ENCODE measurements at places on chromosomes 6 and 20.

DNA sequence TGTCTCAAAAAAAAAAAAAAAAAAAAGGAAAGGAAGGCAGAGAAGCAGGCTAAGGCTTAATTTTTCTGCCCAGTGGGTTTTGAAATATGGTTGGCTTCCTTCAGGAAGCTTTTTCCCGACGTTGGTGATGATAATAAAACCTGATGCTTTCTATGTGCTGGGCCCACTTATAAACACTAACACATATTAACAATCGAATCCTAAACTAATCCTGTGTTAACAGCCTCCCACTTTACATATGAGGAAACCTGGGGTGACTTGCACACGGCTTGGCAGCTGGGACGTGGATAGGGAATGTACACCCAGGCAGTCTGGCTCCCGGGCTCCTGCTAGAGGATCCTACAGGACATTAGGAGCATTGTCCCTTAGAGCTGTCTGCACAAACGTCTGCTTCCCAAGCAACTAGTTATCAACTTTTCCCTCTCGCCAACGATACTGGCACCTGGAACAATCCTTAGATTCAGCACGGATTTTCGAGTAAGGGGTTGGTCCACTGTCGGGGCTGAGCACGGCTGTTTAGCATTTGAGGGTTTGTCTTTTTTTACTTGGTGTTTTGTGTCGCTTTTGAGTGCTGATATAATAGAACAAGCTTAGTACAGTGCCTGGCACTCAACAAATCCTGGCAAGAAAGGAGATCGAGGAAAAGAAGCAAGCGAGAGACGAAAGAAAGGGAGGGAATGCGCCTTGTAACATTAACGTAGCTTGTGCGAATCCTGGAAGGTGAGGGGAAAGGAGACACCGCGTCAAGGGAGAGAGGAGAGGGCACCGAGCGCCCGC, 622 bp upstream of the KIZ start:
- DNase-seq: no peak

- DNase-seq: no peak
Observed at GRCh38 chr6:20838113-20838512, 303.9 kb downstream of the CDKAL1 start.

DNA sequence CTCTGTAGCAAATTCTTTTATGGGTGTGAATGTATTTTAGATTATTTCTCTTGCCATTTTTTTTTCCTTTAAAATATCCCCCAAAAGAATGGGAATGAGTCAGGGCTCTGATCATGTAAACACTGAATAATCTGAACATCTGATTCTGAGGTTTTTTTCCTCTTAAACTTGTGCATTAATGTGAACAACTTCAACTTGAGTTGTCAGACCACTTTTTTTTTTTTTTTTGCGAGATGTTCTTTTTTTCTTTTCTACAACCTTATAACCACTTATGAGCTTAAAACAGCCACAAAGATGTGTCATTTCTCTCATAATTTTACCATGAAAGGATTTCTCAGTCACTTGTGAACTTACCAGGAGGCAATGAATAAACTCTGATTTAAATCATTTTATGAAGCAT, 85.3 kb downstream of the TBC1D7 start:
- DNase-seq: no peak

DNA sequence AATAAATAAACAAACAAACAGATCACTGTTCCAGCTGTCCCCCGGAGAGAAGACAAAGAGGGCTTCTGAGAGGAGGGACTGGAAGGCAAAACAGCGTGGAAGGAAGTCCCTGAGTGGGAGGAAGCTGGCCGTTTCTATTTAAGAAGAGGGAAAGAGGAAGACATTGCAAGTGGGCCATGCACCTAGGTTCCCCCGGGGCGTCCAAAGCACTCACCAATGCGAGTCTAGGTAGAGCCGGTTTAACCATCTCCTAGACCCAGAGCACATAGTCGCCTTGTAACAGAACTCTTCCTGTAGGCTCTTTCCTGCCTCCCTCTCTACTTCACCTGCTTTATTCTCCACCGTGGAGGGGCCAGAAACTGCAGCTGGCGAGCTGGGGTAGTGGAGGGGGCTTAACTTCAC, 158.4 kb downstream of the ZDHHC14 start:
- no peak for DNase-seq

DNA sequence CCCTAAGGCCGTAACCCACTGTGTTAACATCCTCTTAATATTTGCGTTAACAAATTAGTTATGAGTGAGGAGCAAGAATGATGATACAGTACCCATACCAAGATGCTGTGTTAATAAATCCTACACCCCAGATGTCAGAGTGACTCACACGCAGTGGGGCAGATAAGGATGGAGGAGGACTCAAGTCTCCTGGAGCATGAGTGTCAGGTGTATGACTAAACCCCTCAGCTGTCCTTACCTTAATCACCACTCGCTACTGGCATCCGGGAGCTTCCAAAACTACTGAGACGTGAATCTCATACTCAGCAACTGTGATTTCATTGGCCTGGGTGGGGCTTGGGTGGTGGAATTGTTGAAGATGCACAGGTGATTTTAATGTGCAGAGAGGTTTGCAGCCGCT, 131.3 kb upstream of the MTHFD1L start:
- DNase-seq: no peak

GRCh38 chr6:146544616-146545182, 1.1 kb downstream of the RAB32 start:
- DNase-seq: no peak

DNA sequence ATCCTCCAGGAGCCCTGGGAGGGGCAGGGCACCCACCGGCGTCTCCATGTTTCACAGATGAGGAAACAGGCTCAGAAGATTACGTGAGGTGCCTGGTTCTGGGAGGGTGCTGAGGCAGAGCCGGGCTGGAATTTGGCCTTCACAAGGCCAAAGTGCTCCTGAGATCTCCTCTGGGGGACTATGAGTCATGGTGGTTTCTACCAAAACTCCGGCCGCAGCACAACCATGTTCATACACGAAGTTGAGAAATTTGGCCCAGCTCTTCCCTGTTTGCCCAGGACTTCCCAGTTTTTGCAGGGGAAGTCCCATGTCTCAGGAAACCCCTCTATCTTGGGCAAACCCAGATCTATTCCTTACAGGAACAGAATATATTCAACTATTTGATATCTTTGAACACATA, 172.9 kb upstream of the CDYL start:
- no peak for DNase-seq

DNA sequence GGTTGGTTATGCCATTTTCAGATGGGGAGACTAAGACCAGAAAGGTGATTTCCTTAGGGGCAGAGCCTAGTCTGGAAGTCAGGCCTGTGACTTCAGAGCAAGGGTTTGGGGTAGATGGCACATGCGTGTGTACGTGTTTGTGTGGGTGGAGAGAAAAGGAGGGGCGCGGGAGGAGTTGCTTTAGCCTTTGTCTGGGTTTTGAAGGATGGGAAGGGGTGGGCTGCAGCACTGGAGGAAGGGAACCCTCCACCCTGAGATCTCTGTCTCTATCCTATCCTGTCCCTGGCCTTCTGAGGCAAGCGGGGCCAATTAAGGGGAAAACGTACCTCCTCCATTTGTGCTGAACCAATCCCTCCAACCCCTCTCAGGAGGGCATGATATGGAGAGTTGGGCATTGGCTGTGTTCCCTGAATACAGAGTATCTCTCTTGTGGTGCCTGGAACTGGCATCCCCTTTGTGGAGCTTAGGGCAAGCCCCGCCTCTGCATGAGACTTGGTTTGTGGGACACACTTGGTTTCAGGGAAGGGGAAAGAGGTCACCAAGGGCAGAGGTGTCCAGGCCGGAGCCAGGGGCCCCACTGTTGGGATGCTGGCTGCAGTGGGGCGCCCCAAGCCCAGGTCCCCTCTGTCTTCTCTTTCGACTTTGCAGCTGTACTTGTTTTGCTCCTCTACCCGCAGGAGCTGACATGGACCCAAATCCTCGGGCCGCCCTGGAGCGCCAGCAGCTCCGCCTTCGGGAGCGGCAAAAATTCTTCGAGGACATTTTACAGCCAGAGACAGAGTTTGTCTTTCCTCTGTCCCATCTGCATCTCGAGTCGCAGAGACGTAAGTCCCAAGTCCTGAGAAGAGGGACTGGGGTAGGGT, at the start of gene DBNDD2:
Gene DBNDD2, plus strand, starts transcription at position 507 of the 863 bp plus-strand sequence. Its CDS starts 179 bp downstream, at position 686.
- no peak for DNase-seq

DNA sequence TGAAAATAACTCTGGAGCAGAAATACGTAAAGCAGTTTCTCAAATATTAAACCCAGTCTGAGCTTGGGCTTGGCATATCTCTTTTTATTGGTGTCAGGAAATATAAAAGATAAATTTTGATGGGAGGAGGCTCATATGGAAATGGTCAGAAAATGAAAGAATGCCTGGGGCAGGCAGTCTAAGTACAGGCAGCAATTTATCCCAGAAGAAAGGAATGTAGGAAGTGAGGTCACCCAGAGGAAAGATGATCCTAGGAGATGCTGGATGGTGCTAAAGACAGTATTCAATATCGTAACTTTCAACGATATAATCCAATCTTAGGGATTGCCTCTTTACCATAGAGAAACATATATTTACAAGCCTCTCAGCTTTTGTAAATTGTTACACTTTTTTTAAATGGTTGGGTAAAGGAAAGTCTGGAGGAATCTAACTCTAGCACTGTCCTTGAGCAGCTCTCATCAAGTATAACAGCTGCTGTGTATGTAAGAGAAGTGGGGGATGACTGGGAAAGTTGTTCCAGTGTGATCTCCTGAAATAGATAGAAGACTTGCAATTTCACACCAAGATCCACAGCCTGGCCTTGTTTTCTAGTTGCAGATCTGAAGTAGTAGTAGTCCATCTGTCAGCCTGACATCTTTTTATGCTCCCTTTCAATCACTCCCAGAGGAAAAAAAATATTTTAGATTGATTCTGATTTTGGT, 256.9 kb upstream of the SASH1 start:
- no peak for DNase-seq

- no peak for DNase-seq
Observed at GRCh38 chr6:88115307-88115706, 50.8 kb downstream of the CNR1 start.

- no peak for DNase-seq
Observed at GRCh38 chr20:49677777-49678758, 35.6 kb downstream of the B4GALT5 start.

- DNase-seq: no peak
Observed at GRCh38 chr6:162055365-162055764, 672.2 kb downstream of the PRKN start.

GRCh38 chr20:19958219-19958618, 58.9 kb upstream of the NAA20 start:
- no peak for DNase-seq

DNA sequence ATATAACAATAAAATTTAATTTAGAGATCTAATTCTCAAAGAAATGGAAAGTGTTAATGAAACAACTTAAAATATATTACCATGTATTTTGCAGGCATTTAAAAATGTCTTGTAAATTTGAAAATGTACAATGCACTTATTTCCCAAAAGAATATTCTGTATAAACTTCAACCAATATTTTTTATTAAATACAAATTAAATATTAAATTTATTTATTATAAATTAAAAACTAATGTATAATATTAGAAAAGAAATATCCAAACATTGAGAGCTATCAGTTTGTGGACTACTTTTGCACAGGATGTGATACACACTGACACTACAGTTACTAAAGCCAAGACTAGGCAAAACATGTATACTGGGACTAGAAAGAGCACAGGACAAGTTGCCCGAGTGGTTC, 707.0 kb upstream of the NRSN1 start:
- no peak for DNase-seq
